Right lung (tissue), 10 donors: ENCODE measurements at places on chromosomes 2 and 18. TPM values are rescaled to one million over a fixed set of nuclear protein-coding genes. Genes with fewer than 3 reads are reported as not detected.

Gene PSMA8
- not detected for polyA plus RNA-seq

Gene GATA6
- polyA plus RNA-seq = 61.5 TPM

Gene NPAS2
- polyA plus RNA-seq = 29.3 TPM

Gene MRO
- 0.31 TPM for polyA plus RNA-seq

Gene ZNF892
- 4.1 TPM for polyA plus RNA-seq

GRCh38 chr2:143525402-143525860, 396.2 kb downstream of the ARHGAP15 start:
- DNase-seq = no peak

- no peak for DNase-seq
These were observed 1.2 kb downstream of the TMEM237 start for GRCh38 chr2:201642086-201642578.

- DNase-seq = no peak
These were observed 112.6 kb upstream of the NT5C1B start for GRCh38 chr2:18701981-18702380.

- no peak for DNase-seq
These were observed 617 bp downstream of the CCDC142 start for GRCh38 chr2:74481961-74482800.

- no peak for DNase-seq
These were observed 208.4 kb upstream of the COL3A1 start for GRCh38 chr2:188765522-188766470.

DNA sequence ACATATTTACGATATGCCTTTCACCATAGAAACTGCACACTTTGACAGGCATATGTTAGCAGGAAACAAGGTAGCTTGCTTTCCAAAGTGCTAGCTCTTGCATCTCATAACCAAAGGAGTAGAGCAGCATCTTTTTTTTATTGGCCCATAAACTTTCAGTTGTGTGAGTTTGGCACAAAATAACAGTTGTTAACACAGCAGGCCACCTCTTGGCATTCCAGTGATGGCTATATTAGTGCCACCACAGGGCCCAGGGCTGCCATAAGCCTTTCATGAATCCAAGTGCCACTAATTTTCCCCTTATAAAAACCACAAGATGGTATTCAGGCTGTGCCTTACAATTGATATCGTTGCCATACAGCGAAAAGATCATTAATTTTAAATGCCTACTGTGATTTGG, 40.3 kb upstream of the KLF7 start:
- no peak for DNase-seq

DNA sequence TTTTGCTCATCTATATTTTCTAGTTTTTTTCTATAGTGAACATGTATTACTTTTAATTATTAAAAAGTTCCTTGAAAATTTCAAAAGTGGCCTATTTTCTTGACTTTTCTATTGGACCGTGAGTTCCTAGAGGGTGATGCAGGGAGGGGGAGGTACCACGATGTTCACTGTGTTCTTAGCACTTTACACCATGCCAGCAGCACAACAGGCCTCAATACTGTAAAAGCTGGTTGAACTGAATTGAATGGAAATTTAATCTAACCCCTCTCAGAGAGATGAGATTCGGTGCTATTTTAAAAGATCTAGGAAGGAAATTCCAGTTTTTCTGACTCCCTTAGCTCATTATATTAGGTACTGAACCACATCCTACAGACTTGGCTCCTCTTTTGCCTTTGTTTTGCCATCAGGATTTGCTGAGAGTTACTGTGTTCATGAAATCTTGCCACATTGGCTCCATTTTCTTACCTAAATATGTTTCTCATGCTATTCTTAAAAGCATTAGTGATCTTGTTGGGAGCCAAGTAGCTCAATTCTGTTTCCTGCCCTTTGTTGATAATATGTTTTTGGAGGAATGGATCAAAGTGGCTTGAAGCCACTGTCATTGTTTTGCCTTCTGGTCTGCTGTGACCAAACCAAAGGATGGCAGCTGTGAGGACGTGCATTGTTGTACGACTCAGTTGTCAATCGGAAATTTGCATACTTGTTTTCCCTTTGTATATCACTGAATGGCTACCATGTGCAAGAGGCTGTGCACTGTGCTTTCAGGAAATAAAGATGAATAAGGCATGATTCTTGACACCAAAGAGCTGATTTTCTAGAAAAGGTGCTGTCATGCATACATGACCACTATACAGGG, 25.3 kb downstream of the MYO1B start:
- DNase-seq = no peak

DNA sequence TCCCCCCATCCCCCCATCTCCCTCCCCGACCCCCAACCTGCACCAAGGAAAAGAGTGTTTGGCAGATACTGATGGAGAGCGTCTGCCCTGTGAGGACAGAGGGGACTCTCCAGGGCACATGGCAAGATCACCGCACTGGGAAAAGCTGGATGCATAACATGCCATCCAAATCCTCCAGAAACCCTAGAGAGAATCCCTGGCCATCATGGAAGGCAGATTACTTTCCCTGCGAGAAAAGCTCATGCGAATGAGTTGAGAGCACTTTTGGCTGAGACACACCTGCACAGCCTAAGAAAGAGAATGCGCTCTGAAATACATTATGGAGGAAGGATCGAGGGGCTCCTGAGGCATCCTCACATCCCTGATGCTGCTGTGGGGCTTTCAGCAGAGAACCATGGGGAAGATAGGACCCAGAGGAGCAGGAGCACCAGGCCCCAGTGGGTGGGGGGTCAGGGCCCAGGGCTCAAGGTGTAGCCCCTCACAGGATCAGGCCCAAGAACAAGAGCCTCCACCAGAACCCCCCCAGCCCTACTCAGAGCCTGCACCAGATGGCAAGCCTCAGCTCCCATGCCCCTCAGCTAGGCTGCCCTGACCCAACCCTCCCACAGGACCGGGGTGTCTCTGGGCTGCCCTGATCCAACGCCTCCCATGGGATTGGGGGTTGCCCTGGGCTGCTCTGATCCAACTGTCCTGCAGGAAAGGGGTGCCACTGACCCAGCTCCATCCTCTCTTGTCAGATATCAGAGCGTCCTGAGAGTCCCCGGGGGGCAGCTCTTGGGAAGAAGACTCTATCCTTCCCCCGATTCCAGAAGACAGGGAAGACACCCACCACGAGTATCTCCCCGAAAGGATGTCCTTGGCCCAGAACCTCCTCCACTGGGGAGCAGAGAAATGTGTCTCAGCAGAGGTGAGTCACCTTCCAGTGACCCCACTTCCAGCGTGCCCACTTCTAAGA, 153.4 kb downstream of the NDUFA10 start:
- no peak for DNase-seq

DNA sequence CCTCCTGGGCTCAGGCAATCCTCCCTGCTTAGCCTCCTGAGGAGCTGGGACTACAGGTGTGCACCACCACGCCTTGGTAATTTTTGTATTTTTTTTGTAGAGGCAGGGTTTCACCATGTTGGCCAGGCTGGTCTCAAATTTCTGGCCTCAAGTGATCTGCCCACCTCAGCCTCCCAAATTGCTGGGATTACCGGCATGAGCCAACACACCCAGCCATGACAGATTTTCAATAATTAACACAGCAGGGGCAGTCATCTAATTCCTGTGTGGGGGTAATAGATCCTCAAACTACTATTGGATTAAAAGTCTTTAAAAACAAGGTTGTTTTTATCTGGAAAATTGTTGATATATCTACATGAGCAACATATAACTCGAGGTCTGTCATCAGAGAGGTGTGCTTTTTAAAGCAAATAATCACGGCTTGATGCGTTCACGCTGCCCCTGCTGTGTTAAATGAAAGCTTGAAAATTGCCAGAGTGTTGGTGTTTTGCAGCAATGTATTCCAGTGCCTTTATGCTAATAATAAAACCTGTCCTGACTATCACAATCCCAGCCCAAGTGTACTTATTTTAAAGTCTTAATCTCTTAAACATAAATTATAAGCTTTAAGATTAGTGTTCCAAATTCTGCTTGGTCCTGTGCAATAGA, 35.6 kb upstream of the ASB1 start:
- no peak for DNase-seq

DNA sequence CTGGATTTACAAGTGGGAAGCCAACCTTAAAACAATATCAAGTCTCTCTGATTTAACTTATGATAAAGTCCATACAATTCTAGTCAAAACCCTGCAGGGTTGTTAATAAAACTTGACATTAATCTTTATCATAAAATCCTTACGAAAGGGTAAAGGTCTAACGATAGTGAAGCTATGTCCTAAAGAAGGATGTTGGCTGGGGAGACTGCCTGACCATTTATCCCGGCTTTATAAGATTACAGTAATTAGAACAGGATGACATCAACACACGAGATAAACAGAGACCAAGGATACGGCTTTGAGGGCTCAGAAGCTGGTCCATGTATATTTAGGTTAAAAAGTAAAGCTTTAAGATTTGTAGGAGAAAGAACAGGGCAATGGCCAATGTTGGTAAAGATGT, 189.0 kb upstream of the COPS8 start:
- DNase-seq = no peak

- no peak for DNase-seq
These were observed 74.6 kb downstream of the AFF3 start for GRCh38 chr2:100067784-100068183.

- DNase-seq = no peak
These were observed 46.1 kb upstream of the DAPL1 start for GRCh38 chr2:158748926-158749590.

DNA sequence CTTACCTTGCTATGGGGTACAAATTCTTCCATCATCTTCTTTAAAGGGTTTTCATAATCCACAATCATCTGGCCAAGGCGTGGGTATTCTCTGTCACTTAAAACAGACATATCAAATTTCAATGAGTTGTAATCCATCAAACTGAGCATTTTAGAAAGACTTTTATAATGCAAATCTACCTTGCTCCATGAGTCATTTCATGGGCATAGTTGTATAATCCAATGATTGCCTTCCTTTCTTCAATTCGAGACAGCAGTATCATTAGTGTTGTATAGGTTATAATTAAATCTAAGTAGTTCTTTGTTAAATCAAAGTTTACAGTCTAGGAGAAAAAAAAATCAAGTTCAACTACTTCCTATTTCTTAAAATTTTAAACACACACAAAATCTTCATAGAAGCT, 36.3 kb downstream of the NCKAP1 start:
- no peak for DNase-seq

- no peak for DNase-seq
These were observed 290.8 kb upstream of the CHAC2 start for GRCh38 chr2:53476834-53477233.

DNA sequence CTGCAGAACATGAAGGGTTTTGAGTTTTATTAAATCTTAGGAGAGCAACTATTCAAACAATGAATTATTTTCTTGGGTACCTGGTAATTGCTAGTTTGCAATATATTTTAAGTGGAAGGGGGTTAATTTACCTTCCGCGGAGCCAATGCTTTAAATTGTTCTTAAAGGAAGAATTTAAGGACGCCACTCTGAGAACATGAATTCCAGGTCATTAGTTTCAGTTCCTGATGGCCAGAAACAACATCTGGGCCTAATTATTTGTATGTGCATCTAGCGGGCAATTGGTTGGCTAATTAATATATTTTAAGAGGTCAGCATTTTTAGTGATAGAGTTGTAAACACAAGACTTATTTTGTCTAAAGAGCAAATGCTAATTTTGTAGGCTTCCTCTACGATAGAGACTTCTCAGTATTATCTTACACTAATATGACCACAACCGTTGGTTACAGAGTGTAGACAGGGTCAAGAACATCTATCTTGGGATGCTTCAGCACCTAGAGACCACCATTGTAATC, 40.8 kb downstream of the CCBE1 start:
- no peak for DNase-seq

DNA sequence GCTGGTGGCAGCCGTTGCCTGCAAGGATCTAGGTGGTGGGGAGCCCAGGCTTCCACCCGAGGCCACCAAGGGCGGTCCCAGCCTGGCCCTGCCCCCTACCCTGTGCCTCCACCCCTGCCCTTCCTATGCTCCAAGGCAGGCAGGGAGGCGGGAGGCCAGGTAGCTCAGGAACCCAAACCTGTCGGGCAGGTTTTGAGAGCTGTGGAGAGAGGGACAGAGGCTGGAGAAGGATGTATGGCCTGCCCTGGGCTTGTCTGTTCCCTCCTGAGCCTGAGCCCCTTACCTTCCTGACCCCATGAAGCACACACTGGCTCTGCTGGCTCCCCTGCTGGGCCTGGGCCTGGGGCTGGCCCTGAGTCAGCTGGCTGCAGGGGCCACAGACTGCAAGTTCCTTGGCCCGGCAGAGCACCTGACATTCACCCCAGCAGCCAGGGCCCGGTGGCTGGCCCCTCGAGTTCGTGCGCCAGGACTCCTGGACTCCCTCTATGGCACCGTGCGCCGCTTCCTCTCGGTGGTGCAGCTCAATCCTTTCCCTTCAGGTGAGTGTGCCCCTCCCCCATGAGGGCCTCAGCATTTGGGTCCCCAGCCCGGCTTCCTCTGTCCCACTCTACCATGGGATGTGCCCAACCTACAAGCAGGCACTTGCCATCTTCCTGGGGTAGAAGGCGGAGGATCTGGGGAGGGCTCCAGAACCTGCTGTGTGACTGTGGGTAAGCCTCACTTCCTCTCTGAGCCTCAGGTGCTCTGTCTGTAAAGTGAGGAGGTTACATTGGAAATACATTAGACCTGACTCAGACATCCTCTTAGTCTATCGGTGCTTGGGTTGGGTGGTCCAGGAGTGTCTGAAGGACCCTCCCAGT, at the start of gene PROM2:
Gene PROM2, plus strand, starts transcription at position 159 of the 860 bp plus-strand sequence. Its CDS starts 137 bp downstream, at position 296.
- peak; percentile 73 for DNase-seq

DNA sequence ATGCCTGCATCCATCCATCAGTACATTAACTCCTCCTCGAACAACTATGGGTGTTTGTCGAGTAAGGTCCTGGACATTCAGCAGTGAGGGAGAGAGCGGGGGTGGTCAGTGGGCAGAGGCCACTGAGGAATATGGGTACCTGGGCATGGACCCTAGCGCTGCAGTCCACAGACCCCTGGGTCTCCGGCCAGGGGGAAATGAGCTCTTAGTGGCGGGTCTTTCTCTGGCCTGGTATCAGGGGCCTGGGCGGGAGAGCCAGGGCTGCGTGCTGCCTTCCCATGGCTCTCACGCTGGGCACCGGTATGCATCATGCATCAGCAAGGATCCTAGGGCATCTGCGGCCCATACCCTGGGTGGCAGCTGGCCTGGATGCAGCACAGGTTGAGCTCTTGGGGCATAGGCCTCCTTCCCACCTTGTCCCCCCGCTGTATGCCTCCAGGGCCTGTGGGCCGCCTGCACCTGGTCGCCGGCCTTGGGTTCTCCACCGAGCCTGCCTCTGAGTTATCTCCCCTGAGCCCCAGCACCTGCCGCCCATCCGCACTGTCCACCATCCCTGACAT, 1.3 kb upstream of the MOCOS start:
- DNase-seq = no peak

GRCh38 chr2:30721668-30722647, 85.3 kb downstream of the CAPN13 start:
- no peak for DNase-seq

DNA sequence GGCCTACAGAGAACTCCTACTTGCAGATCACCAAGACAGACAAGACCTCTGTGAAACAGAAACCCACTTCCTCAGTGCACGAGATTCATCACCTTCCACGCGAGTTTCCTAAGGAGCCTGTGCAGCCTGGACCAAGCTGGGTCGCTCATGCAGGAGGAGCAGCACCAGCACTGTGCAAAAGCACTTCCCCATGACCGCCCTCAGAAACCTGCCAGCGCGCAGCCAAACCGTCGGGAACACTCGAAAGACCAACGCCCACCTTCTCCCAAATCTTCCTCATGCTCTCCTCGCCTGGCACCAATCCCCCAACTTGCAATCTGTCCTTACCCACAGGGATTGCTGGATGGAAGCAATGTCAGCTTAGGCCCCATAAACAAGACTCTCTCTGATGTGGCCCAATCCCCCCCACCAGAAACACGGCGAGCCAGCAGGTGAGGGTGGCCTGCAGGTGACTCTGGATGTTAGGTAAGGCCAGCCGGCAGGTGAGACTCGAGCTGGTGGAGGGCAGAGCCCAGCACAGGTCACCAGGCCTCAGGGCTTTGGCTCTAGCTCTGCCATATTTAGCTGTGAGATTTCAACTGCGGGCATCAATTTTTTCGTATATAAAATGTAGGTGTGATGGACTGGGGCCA, 69.4 kb downstream of the PXDN start:
- DNase-seq = no peak
